Fibroblast of villous mesenchyme (primary cell): ENCODE measurements at places on chromosomes 3 and 15.
A peak's percentile ranks its signal among the peaks of the same experiment; 100 is the strongest.

DNA sequence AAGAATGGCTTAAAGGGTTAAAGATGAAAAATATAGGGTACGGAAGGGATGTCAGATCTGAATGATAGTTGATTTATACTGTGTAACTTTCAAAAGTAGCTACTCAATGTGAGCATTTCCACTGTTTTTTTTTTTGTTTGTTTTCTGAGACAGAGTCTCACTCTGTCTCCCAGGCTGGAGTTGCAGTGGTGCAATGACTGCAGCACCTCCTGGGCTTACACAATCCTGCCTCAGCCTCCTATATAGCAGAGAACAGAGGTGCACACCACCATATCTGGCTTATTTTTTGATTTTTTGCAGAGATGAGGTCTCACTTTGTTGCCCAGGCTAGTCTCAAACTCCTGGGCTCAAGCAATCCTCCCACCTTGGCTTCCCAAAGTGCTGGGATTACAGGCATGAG, 9.9 kb upstream of the PXK start:
- no peak for DNase-seq

DNA sequence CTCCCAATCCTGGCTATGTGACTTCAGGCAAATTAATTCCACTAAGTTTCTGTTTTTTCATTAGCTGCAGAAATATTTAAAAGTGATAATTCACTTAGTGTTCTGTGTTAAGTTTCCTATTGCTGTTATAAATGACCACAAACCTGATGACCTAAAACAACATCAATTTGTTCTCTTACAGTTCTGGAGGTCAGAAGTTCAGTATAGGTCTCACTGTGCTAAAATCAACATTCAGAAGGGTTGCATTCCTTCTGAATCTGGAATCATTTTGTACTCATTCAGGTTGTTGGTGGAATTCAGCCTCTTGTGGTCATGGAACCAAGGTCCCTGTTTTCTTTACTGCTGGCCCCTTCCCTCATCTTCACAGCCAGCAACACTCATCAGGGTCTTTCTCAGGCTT, 254.1 kb downstream of the CNTN3 start:
- DNase-seq: no peak

GRCh38 chr3:38740537-38740936, 75.5 kb downstream of the SCN10A start:
- DNase-seq: no peak

DNA sequence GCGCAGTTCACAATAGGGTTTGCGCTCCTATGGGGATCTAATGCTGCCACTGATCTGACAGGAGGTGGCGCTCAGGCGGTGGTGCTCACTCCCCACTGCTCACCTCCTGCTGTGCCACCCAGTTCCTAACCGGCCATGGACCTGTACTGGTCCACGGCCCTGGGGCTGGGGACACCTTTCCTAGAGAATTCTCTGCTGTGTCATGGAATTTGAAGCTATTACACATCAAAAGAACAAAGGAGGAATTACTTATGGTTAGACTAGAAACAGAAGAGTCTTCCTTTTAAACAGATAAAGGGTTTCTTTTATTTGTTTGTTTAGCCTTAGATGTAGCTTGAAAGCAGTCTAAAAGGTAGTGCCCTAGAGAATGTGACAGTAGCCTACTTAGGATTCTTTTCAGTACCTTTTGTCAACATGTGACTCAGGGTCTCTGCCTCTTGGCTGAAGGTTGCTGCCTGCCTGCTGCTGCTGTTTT, 50.3 kb downstream of the PAK2 start:
- DNase-seq: no peak

DNA sequence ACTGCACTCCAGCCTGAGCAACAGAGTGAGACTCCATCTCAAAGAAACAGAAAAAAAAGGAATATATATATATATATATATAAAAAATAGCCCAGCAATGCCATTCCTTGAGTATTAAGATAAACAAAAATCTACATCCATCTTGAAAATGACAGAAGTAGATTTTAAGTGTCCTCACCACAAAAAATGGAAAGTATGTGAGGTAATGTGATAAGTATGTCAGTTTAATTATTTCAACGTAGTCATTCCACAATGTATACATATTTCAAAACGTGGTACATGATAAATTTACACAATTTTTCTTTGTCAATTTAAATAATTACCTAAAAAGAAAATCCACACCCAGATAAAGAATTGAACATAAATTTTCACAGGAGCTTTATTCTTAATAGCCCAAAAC, 54.9 kb downstream of the HCN4 start:
- DNase-seq: no peak

GRCh38 chr15:69469467-69470201, 17.0 kb downstream of the RPLP1 start:
- DNase-seq: peak; percentile 31

- DNase-seq: no peak
Observed at GRCh38 chr3:58204720-58205119, 6.1 kb downstream of the DNASE1L3 start.

DNA sequence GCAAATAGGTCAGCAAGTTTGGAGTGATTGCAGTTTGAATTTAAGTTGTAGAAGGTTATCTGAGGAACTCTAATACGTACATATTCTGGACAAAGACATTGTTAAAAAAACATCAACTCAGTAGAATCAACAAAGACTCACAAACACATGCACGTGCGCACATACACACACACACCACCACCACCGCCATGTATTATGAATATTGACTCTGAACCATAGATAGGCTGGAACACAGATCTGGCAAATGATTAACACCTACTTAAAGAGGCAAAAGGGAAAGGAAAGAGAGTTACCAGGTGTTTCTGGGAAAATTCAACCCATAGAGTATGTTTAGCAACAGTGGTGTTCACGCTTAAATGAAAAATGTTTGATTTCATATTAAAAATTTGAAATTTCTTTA, 334.2 kb upstream of the ALCAM start:
- DNase-seq: no peak

- DNase-seq: no peak
Observed at GRCh38 chr15:73575636-73576247, 57.4 kb downstream of the NPTN start.

DNA sequence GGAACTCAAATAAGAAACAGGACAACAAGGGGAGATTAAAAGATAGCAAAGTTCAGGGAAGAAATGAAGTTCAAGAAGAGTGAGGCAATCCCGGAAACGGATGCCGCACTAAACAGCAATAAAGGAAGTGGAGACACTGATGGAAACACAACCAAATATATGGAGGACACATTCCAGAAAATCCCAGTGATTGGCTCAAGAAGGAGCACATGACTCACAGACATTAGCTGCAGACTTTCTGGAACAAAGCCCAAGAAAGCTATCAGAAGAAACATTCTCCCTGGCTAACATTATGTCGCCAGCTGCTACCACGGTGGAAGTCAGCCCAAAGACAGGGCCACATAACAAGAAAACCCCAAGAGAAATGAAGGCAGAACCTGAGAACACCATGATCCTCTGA, 18.1 kb upstream of the VGLL4 start:
- peak; percentile 40 for DNase-seq

DNA sequence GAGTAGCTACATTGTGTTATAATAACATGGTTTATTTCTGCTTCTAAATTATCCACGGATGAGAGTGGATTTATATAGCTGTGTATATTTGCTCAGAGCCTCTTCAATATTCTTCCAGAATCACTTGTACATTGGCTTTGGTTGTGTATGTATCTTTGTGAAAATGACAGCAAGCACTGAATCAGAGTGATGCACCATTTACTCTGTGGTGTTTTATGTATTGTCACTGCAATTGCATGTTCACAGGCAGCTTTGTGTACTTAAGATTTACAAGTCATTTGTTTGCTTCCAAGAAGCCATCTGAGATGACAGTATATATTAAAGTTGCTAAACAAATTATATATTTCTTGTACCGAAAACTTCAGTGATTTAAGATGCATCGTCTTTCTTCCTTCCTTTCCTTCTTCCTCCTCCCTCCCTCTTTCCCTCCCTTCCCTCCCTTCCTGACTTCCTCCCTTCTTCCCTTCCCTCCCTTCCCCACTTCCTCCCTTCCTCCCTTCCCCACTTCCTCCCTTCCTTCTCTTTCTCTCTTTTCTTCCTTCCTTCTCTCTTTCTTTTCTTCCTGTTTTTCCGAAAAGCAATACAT, 362.3 kb upstream of the GOLIM4 start:
- DNase-seq: no peak

GRCh38 chr15:67997996-67998395, 56.1 kb upstream of the PIAS1 start:
- peak; percentile 35 for DNase-seq

GRCh38 chr3:146817704-146818103, 212.6 kb upstream of the PLSCR5 start:
- peak; percentile 33 for DNase-seq

DNA sequence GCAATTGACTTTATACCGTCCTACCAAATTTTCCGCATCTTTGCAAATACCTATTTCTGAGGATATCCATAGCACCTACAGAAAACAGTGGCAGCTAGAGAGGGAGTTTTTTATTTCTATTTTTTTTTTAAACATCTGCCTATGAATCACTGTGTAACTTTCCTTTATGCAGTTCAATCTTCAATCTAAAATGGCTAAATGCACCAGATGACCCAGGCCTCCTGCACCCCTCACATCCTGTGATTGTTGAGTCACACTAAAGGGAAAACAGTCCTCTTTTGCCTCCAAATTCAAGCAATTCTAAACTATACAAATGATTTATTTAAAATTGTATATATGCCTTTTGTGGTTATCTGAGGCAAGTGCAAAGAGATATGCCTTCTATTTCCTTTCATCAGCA, 20.1 kb upstream of the BCL6 start:
- peak; percentile 21 for DNase-seq

- peak; percentile 71 for DNase-seq
Observed at GRCh38 chr15:44471885-44472455, 44.5 kb downstream of the CTDSPL2 start.

- no peak for DNase-seq
Observed at GRCh38 chr15:39453620-39454019, 127.3 kb upstream of the THBS1 start.

DNA sequence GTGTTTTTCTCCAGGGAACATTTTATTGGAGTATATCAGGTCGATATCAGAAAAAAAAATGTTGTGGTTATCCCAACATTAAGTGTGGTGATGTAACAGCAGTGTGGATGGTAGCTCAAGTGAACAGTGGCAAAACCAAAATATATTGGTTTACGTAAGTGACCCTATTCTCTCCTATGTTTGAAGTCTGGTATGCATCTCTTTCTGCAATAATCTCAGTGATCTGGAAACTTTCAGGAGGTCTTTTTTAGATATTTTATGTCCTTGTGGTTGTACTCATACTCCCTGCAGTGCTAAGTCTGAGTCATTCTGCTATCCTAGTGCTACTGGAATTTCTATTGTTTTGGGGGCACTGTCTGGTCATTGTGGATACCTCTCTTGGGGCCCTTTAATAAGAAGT, 137.9 kb downstream of the SNRPN start:
- DNase-seq: no peak

DNA sequence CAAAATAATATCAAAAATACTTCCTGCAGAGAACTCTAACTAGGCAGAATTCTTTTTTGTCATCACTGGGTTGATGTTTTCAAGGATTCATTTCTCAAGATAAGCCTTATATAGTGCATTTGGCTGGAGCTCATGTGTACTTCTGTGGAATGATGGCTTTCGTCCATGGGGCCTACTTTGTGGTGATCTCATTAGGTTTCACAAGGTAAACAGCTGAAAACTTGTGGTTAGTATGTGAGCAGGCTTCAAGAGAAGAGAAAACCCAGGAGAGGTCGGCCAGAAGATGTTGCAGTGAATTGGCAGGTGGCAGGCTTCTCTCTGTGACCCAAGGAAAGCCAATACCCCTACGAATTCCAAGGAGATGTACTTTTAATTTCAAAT, 121.4 kb upstream of the PHLDB2 start:
- DNase-seq: peak; percentile 99

GRCh38 chr3:124395162-124395561, 335.1 kb upstream of the UMPS start:
- DNase-seq: peak; percentile 27

- DNase-seq: no peak
Observed at GRCh38 chr15:101137312-101137940, 114.4 kb downstream of the CHSY1 start.

DNA sequence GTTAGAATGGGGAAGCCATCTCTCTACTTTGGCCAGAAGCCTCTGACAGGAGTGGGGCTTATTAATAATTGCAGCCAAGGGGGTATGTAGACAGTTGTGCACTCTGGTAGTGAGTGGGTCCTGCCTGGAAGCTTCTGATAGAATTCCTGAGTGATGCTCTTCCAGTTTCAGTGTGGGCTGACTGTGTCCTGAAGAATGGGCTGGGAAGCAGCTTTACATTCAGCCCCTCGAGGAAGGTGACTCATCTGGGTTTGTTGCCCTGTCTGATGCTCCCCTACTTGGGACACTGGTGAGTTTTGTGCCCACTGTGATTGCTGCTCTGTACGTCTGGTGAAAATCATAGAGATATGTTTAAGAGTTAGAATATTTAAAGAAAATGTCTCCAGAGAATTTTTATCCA, 444.7 kb upstream of the RBMS3 start:
- DNase-seq: no peak

DNA sequence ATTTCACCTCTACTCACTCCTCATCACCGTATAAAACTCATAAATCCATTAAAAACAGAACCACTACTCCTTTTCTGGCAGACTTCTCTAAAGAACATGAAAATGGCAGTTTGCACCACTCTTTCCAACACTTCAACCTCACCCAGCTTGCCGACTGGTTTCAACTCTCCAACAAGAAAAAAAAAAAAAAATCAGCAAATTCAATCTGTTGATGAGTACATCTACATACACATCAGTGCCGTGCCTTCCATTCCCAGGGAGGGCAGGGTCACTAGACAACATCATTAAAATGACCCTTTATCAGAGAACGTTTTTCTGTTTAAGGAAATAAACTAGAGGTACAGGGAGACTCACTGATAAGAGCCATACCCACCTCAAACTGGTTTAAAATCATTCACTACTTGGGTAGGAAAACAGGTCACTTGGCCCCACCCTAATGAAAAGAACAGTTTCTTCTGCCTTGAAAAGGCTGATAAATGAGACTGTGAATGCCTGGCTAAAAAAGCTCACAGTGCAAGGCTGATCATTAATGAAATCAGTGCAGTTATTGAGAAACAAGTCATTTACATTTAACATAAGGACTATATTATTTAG, 6.0 kb downstream of the ANXA2 start:
- no peak for DNase-seq

GRCh38 chr3:126571078-126571477, 12.3 kb upstream of the C3orf22 start:
- DNase-seq: no peak

- DNase-seq: no peak
Observed at GRCh38 chr15:63953524-63953923, 92.8 kb downstream of the DAPK2 start.

GRCh38 chr3:71251156-71251775, 332.3 kb downstream of the FOXP1 start:
- peak; percentile 85 for DNase-seq

DNA sequence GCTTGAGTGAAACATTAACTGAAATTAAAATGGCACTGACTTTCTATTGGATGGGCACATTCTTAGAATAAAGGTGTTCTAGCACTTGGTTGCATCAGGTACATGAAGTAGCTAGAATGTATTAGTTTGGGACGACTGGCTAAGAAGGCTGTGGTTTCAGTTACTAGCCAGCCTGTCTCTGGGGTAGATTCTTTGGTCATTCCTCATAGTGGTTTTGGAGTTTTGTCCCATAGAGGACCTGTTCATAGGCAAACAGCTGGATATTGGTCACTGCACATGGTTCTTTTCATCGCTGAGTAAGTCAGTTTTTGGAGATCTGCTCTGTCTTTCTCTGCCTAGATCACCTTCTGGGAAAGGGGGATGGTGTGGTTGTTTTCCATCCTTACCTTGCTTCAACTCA, 55.3 kb downstream of the ADAMTSL3 start:
- DNase-seq: no peak
